ENCODE measurements at places on chromosomes 5 and 9.

GRCh38 chr5:20291766-20292165 lies 303.8 kb upstream of the CDH18 start:
- DNase-seq = no peak

DNA sequence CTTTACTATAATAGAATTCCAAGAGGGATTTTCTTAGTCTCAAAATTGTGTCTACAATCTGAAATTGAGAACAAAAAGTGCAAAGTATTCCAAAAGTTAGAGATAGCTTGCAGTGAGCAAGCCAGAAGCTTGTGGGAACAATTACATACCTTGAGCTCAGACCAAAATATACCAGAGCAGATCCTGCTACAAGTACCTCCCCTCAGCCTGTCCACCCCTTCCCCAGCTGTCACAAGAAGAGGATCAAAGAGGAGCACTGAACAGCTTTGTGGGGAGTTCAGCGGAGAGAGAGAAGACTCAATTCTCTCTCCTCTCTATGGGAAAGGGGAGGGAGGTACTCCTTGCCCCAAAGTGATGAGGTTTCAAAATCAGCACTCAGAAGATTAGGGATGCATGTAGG lies 869.2 kb upstream of the DMAC1 start:
- no peak for DNase-seq

- peak; percentile 62 for DNase-seq
Observed at GRCh38 chr9:128275198-128276007, at the start of gene GOLGA2. Gene GOLGA2 (minus strand): TSS chr9:128276007. CDS start chr9:128275976, 31 bp downstream.

GRCh38 chr9:106076711-106077110 lies 382.4 kb downstream of the TMEM38B start:
- no peak for DNase-seq

DNA sequence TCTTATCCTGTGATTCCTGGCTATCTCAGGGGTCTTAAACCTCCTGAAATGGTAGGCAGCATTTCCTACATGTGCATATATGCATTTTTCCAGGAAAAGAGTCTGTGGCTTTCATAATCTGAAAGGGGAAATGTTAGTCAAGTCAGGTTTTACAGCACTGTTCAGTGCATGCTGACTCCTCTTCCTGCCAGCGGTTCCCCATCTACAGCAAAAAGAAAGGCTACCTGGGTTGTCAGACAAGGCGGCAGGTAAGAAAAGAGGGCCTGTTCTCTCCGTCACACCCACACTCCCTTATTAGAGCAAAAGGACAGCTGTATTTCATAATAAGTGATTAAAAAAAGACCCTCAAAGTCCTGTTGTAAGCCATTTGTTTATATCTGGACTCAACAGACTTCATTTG lies 4.3 kb upstream of the SPATA6L start:
- DNase-seq = no peak

DNA sequence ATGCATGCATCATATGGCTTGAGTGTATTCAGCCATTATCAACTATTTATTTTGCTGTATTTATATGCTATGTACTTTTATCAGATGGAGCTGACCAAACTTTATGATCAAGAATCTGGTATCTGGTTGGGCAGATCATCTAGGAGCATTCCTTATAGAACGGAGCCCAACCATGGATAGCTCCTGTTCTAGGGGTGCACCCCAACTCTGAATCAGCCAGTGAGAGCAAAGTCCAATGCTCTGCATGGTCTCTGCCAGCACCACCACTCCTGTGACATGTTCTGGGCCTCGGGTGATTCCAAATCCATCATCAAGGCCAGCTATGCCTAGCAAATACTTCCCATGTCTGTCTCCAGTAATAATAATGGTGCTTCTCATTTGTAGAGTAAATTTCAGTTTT lies 517.5 kb downstream of the AGTPBP1 start:
- no peak for DNase-seq

DNA sequence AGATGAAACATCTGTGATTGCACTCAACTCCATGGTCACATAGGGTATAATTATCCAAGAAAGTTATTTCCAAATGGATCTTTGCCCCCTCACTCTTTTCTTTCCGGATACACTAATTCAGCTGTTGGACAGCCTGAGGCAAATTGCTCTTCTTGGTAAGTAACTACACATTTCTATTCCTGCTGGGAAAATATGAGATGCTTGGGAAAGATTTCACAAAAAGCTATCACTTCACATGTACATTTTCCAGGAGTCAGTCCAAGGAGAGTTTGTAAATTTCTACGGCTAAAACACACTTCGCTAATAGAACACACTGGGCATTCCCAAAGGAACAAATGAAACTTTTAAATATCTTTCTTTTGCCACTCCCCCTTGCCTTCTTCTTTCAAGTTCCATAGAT lies 123.0 kb upstream of the GRIA1 start:
- DNase-seq = no peak

DNA sequence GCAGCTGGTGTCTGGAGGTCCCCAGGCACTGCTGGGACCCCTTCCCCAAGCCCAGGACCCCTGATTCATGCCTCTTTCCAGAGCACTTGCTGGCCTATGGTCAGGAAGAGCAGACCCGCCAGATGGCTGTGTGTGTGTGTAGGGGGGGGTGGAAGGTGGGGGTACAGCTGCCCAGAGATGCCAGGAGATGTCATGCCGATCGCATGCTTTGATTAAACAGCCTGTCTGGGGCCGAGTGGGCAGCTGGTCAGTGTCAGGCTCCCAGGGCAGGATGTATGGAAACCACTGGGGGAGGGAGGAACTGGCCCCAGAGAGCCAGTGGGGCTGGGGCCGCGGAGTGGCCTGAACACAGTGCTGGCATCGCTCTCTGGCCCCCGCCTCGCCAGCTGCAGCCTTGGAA lies 23.7 kb downstream of the RXRA start:
- no peak for DNase-seq

- no peak for DNase-seq
Observed at GRCh38 chr5:92207151-92207550, 824.0 kb upstream of the ARRDC3 start.

GRCh38 chr5:63953217-63953616 lies 9.0 kb downstream of the HTR1A start:
- DNase-seq = no peak

GRCh38 chr5:53422539-53422938 lies 57.9 kb upstream of the FST start:
- peak; percentile 95 for DNase-seq

GRCh38 chr5:610744-611730 lies 1.1 kb upstream of the CEP72 start:
- DNase-seq = no peak

- peak; percentile 70 for DNase-seq
Observed at GRCh38 chr5:56078278-56079156, 83.8 kb upstream of the IL6ST start.

DNA sequence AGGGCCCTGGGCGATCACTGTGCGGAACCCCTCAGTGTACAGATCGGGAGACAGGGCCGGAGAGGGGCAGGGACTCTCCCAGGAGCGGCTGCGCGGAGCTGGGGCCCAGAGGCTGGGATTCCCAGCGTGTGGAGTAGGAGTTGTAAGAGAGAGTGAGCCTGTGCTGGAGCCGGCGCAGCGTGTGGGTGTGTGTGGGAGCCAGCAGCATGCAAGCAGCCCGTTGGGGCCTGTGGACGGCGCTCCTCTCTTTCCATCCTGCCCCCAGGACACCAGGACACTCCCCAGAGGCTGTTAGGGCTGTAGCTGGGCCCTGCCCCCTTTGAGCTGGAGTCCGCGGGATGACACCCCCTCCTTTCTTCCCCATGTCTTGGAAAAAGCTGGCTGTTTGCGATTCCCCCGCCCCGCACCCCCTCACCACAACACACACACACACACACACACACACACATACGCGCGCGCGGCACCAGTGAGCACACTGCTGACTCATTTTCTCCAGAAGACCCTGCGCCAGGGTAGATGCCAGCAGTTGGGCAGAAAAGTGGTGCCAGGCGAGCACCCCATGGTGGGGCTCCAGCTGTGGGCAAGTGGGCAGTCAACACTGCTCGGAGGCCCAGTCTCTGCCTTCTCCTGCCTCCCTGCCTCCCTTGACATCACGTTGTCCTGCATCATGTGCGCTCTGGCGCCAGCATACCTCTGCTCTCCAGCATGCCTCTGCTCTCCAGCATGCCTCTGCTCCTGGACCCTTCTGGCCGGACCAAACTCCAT lies 1.5 kb downstream of the COL27A1 start:
- peak; percentile 88 for DNase-seq

DNA sequence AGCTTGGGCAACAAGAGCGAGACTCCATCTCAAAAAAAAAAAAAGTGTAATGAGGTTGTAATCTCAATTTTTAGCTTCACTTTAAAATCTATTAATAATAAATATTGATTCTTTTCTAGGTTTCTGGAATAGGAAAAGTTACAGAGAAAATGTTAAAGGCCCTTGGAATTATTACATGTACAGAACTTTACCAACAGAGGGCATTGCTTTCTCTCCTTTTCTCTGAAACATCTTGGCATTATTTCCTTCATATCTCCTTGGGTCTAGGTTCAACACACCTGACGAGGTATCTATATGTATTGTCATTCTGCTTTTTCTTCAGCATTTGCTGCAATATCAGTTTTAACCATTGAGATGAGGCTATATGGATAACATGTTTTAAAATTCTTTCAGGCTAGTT lies 26.6 kb upstream of the ANKDD1B start:
- no peak for DNase-seq

DNA sequence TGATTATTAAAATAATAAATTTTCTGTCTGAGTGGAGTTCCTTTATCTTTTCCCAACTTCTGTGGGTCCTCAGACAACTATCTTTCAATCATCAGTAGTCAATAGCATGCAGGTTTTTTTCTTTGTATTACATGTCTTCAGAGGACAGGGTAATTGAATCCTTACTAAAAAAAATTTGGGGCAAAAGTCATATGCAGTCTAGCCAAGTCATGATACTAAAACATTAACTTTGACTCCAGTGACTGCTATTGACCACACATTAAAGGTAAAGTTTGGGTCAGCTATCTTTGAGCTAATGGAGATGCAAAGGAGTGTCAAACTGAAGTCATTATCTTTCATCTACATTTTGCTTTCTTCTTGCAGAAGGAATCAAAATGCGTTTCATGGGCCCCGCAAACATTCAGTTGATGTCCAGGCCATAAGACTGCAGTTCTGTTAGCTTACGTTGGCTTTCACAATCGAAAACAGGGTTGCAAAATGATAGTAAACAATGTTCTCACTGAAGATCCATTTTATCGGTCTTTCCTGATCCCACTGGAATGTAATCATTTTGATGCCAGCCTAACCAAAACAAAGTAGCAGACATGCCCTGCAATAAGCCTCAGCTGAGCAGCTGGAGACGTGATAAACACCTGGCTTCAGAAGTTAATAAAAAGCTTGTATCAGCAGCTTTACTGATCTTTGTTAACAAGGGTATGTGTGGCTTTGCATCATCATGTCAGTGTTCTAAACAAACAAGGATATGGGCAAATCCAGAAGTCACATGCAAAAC lies 186.1 kb upstream of the PRLR start:
- DNase-seq = no peak

DNA sequence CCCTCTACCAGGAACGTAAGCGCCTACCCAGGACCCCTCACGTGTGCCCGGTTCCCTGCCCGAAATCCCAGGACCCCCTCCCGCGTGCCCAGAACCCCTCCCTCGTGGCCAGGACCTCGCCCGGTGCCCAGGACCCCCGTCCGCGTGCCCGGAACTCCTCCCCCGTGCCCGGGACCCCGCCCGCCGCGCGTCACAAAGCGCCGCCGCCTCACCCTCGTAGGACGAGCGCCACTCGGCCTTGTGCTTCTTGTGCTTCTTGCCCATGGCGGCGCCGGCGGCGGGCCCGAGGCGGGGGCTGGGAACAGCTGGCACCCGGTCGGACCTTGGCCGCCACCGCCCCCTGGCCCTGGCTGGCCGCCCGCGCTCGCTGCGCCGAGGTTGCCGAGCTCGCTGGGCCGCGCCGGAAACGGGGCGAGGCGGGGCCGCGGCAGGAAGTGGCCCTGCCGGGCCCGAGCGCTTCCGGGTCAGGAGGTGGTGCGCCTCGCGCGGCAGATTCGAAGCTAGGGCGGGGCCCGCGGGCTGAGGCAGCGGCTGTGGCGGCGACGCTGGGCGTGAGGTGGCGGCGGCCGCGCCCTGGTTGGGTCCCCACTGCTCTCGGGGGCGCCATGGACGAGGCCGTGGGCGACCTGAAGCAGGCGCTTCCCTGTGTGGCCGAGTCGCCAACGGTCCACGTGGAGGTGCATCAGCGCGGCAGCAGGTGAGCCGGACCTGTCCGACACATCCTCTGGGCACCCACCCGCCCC lies at the start of the genes BRD9 and TRIP13:
TSS of gene BRD9 (minus strand) at position 408 of the 743 bp plus-strand sequence. CDS start at position 264, 144 bp downstream.
TSS of gene TRIP13 (plus strand) at position 491 of the 743 bp plus-strand sequence. CDS start at position 606, 115 bp downstream.
- DNase-seq = peak; percentile 71

DNA sequence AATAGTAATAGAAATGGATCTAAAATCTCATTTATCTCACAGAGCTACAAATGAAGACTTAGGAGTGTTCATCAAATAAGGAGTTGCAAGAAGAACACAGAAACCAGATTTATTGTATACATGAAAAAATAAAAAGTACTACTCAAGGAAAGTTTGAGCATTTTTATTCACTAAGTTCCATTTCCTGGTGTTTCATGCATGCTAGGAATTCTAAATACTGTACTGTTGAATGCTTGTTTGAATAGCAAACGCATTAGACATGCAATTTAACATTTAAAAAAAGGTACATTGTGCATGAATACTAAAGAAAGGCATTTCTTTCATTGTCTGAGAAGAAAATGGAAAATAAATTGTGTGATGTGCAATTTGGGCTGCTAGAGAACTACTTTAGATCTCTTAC lies 52.1 kb downstream of the C6 start:
- peak; percentile 49 for DNase-seq

DNA sequence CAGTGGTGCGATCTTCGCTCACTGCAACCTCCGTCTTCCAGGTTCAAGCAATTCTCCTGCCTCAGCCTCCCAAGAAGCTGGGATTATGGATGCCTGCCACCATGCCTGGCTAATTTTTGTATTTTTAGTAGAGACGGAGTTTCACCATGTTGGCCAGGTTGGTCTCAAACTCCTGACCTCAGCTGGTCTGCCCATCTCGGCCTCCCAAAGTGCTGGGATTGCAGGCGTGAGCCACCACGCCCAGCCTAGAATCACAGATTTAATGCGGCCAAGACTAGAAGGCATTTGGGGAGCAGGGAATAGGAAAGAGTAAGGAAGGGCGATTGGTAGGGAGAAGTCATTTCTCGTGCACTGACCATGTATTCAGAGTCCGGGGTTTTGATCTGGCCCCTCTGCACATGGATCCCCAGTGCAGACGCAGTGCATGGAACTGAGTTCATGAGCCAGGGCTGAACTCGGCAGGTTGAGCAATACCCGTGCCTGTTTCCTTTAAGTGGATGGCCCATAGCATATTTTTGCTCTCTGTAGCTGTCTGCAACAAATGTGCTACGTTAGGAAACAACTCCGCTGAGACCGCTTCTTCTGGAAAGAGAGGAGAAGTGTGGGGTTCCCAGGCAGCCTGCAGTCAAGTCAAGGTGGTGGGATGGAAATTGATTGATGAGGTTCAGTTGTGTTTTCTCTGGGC lies 3.4 kb upstream of the HMCN2 start:
- DNase-seq = no peak

DNA sequence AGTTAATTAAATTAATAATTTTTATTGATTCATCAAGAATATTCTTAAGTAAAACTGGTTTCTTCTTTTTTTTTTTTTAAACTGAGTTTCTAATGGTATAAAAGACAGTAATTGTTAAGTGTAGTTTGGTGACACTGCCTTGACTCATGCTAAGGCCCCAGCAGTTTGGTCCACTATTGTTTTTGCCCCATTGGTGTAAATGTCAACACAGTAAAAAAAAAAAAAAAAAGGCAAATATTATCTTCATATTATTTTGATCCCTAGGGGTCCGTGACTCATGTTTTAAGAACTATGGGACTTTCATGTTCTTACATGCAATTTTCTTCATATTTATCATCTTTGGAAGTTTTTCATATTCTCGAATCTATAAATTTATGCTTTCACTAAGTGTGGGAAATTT lies 29.2 kb upstream of the JAK2 start:
- DNase-seq = no peak

GRCh38 chr9:20023961-20024571 lies 235.2 kb upstream of the SLC24A2 start:
- DNase-seq = no peak

All from AG10803 (cell line).